ENCODE measurements at places on chromosomes 5 and 9. TPM values are rescaled to one million over a fixed set of nuclear protein-coding genes. Genes with fewer than 3 reads are reported as not detected.

GRCh38 chr5:74124826-74125225 is 498.8 kb downstream of the ARHGEF28 start:
- no peak for DNase-seq

- no peak for DNase-seq
Observed at GRCh38 chr9:94054716-94055115, 29.5 kb upstream of the PTPDC1 start.

DNA sequence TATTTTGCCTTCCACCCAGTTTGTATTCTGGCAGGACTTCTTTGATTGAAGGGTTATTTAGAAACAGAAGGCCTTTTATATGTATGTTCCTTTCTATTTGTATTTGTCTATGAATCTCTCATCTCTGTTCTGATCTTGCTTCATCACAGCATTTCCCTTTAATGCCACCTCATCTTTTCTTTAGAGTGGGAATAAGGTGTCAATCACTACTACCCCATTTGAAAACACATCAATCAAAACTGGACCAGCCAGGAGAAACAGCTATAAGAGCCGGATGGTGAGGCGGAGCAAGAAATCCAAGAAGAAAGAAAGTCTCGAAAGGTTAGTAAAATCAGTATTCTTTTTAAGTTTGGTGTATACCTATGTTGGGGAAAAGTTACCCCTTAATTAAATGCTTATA is 36.3 kb downstream of the CD180 start:
- no peak for DNase-seq

Gene OTP
- under 0.01 TPM for total RNA-seq

DNA sequence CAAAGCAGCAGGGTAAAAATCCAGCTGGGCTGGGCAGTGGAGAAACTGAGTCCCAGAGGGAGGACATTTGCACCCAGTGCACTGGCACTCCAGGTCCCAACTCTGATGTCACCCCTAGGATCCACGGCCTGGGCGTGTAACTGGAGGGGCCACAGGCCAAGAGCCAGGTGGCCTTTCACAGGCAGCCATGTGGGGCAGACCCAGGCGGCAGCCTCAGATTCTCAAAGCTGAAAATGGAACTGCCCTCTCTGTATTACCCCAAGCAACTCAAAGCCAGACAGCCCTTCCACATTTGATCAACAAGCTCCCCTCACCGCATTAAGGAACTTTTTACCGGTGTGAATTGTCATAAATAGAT is 46.7 kb downstream of the RASGEF1C start:
- DNase-seq = no peak

- DNase-seq = no peak
Observed at GRCh38 chr5:140084541-140084940, 29.4 kb upstream of the PURA start.

Gene MVB12B
- 1.6 TPM for total RNA-seq
